Neuronal stem cell (in vitro differentiated cells): ENCODE measurements at places on chromosomes 7 and 10.

- H3K27me3 ChIP-seq: no peaks in the 10 kb centered on the region
- no peak overlapping the region for H3K4me3 ChIP-seq
- H3K4me1 ChIP-seq: no peaks in the 10 kb centered on the region
- no peaks in the 10 kb centered on the region for H3K36me3 ChIP-seq
- no peak for DNase-seq
These were observed 58.2 kb downstream of the SRPK2 start for GRCh38 chr7:105330526-105330925.

- H3K36me3 ChIP-seq: no peaks in the 10 kb centered on the region
- DNase-seq: no peak
- no peaks in the 10 kb centered on the region for H3K27me3 ChIP-seq
- peaks cover 7% of the 10 kb centered on the region for H3K4me1 ChIP-seq
- H3K4me3 ChIP-seq: no peak overlapping the region
- no peak overlapping the region for H3K27ac ChIP-seq
These were observed 578.7 kb downstream of the GRID1 start for GRCh38 chr10:85787881-85788280.

GRCh38 chr10:50325449-50326171 lies 74.3 kb upstream of the ASAH2 start:
- peaks cover 5% of the 10 kb centered on the region for H3K4me1 ChIP-seq
- H3K4me3 ChIP-seq: no peak overlapping the region
- no peak for DNase-seq
- H3K27me3 ChIP-seq: no peaks in the 10 kb centered on the region
- H3K27ac ChIP-seq: no peak overlapping the region
- H3K36me3 ChIP-seq: no peaks in the 10 kb centered on the region

DNA sequence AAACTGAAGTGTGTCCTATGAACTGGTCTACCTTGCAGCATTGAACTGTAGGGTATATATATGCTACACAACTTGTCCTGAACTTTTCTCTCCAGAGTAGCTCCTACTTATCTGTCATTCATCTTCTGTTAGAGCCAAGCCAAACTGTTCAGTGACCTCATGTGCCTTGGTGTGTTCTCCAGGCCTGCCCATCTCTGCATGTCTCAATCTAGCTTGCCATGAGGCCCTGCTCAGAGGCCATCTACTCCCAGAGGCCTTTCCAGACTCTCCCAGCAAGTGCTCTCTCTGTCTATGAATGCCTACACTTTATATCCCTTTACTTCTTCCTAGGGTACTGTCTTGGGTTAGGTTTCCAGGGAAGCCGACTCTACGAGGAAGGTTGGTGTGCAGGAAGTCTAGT lies 99.8 kb upstream of the MTPN start:
- DNase-seq: no peak
- no peaks in the 10 kb centered on the region for H3K27me3 ChIP-seq
- no peak overlapping the region for H3K4me3 ChIP-seq
- H3K36me3 ChIP-seq: no peaks in the 10 kb centered on the region

GRCh38 chr10:114043532-114044246 lies at the start of gene ADRB1:
TSS of gene ADRB1 (plus strand) at chr10:114043866. CDS start at chr10:114044133, 267 bp downstream.
- H3K4me1 ChIP-seq: peaks cover 4% of the 10 kb centered on the region
- H3K36me3 ChIP-seq: no peaks in the 10 kb centered on the region
- DNase-seq: peak; percentile 56
- no peak within 1 kb of the TSS for H3K27ac ChIP-seq

DNA sequence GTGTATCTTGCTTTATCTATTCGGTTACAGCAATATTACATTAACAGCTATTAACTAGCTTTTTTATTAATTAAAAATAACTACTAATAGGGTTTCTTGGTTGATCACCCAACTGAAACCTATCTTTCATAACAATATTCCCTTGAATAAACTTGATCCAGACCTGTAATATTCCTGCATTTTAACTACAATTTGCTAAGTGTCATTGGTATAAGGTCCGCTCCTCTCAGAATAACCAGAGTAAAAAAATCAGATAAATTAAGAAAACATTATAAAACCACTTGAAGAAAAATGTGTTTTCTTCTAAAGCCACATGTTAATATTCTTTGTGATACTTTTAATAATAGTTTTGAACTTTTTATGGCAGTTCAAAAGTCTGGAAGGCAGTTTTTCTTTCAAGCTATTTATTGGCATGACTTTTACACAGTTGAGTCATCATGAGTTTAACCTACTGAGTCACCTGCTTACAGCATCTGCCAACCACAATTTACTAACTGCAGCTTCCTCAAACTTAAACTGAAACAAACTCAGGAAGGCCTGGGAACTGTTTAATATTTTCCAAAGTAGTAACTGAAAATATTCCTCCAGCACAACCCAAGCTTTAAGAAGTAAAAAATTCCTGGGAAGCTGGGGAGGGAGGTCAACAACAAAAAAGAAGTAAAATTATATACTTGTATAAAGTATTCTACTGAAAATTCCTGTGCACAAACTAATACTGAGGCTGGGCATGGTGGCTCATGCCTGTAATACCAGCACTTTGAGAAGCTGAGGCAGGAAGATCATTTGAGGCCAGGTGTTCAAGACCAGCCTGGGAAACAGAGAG lies 103.2 kb downstream of the NRBF2 start:
- H3K27ac ChIP-seq: no peak overlapping the region
- H3K4me3 ChIP-seq: no peak overlapping the region
- no peaks in the 10 kb centered on the region for H3K4me1 ChIP-seq
- H3K36me3 ChIP-seq: no peaks in the 10 kb centered on the region
- no peaks in the 10 kb centered on the region for H3K27me3 ChIP-seq
- no peak for DNase-seq

- DNase-seq: no peak
- H3K27ac ChIP-seq: no peak overlapping the region
- H3K4me1 ChIP-seq: no peaks in the 10 kb centered on the region
These were observed 261.7 kb upstream of the SEMA3C start for GRCh38 chr7:81180573-81180972.

DNA sequence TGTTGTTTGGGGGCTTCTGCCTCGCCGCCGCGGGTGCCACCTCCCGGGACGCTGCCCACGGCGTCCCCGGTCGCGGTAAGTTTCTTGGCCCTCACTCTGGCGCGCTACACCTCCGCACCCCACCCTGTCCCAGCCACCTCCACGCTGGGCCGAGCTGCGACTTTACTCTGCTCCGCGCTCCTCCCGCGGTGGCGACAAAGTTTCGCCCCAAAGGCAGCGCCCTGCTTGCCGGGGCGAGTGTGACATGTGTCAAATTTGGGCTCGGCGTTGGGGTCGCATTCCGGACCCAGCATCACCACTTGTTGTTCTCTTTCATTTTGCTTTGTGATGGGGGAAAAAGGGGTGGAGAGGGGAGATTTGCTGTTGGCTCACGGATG lies 167.7 kb upstream of the PPP1R3A start:
- H3K4me1 ChIP-seq: peaks cover 17% of the 10 kb centered on the region
- H3K27me3 ChIP-seq: peaks cover 47% of the 10 kb centered on the region
- H3K36me3 ChIP-seq: no peaks in the 10 kb centered on the region
- H3K27ac ChIP-seq: no peak overlapping the region
- no peak for DNase-seq

DNA sequence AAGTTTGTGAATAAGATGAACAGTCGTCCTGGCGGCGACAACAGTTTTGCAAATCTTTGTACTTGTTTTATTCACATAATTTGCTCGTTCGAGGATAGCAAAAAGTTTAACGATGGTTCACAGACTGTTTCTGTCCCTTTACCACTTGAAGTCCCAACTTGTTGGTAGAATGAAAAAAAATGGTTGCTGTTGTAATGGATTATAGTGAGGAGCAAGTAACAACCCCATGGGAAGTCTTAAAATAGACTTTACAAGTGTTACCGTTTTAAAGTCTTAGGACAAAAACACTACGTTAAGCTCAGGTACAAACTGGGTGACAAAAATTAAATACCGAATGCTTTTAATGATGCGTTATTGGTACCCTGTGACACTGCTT lies 589 bp downstream of the LSM8 start:
- H3K36me3 ChIP-seq: peaks cover 46% of the 10 kb centered on the region
- no peak for DNase-seq
- peaks cover 8% of the 10 kb centered on the region for H3K4me1 ChIP-seq
- no peaks in the 10 kb centered on the region for H3K27me3 ChIP-seq
- H3K27ac ChIP-seq: no peak overlapping the region

DNA sequence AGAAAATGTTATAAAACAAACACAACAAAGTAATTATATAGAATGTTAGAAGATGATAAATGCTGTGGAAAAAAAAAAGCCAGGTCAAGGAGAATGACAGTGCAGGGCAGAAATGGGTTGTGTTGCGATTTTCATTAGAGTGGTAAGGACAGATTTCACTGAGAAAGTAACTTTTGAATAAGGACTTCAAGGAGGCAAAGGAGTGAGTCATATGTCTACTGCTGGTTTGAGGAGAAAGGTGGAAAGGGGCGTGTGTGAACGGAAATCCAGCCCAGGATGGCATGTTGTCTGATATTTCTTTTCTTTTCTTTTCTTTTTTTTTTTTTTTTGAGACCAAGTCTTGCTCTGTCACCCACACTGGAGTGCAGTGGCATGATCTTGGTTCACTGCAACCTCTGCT lies 12.3 kb upstream of the DLD start:
- no peaks in the 10 kb centered on the region for H3K4me1 ChIP-seq
- no peak overlapping the region for H3K4me3 ChIP-seq
- H3K36me3 ChIP-seq: no peaks in the 10 kb centered on the region
- no peak overlapping the region for H3K27ac ChIP-seq
- no peak for DNase-seq
- no peaks in the 10 kb centered on the region for H3K27me3 ChIP-seq

- no peaks in the 10 kb centered on the region for H3K4me1 ChIP-seq
- H3K27me3 ChIP-seq: no peaks in the 10 kb centered on the region
- H3K36me3 ChIP-seq: peaks cover 13% of the 10 kb centered on the region
- no peak overlapping the region for H3K4me3 ChIP-seq
- DNase-seq: no peak
These were observed 80.0 kb downstream of the EPC1 start for GRCh38 chr10:32266979-32267378.

DNA sequence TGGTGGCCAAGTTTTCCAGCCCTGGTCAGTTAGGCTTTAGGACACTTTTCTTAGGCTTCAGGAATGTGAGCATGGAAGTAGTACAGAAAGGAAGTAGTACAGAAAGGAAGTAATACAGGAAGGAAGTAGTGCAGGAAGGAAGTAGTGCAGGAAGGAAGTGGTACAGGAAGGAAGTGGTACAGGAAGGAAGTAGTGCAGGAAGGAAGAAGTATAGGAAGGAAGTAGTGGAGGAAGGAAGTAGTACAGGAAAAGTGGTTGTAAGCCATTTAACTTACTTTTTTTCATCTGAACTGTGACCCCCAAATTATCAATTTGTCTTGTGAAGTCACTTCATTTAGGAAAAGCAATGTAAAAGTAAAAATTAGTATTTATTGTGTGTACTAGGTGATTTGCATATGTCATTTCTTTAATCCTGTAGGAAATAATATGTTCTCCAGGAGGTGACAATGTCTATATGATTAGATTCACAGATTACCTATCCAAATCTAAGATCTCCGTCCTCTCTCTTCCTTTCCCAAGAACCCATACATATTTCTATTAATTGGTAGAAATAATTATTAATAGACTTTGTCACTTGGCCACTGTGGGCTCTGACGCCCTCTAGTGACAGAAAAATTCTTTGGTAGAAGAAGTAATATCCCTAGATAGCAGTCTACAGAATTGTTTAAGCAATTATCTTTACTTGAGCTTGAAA lies 3.9 kb upstream of the FAS start:
- H3K27me3 ChIP-seq: no peaks in the 10 kb centered on the region
- H3K4me1 ChIP-seq: peaks cover 5% of the 10 kb centered on the region
- no peak overlapping the region for H3K4me3 ChIP-seq
- peak; percentile 29 for DNase-seq
- H3K27ac ChIP-seq: no peak overlapping the region

- H3K27ac ChIP-seq: no peak overlapping the region
- DNase-seq: no peak
- H3K27me3 ChIP-seq: no peaks in the 10 kb centered on the region
- no peak overlapping the region for H3K4me3 ChIP-seq
- no peaks in the 10 kb centered on the region for H3K4me1 ChIP-seq
These were observed 35.3 kb downstream of the ATAD1 start for GRCh38 chr10:87782721-87783120.

GRCh38 chr7:71652510-71652909 lies 520.6 kb downstream of the GALNT17 start:
- no peak overlapping the region for H3K4me3 ChIP-seq
- no peaks in the 10 kb centered on the region for H3K27me3 ChIP-seq
- H3K4me1 ChIP-seq: no peaks in the 10 kb centered on the region

DNA sequence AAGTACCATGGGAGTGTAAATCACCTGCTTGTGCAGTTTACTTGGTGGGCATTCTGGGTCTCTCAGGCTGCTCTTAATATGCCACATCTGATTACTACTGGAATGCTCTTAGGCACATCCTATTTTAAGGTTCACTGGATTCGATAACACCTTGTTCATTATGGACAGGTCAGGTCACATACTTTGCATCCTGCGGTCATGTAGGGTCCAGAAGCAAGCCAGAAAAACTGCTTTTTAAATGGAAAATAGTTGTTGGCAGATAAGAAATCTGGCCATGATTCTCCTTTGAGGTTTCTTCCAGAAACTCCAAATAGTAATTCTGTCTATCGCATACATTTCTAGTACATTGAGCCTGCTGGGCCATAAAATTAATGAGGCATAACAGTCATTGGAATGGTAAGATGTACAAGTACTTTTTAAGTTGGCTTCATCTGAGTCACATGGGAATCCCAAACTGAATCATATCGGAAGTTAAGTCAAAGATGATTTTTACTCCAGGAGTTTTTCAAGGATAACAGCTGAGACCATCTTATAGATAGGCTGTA lies 371.9 kb downstream of the LRRTM3 start:
- no peak overlapping the region for H3K27ac ChIP-seq
- no peaks in the 10 kb centered on the region for H3K36me3 ChIP-seq
- no peak for DNase-seq
- no peak overlapping the region for H3K4me3 ChIP-seq
- H3K4me1 ChIP-seq: no peaks in the 10 kb centered on the region

GRCh38 chr10:109270173-109270572 lies 653.1 kb downstream of the XPNPEP1 start:
- no peaks in the 10 kb centered on the region for H3K4me1 ChIP-seq
- no peak overlapping the region for H3K4me3 ChIP-seq
- H3K27ac ChIP-seq: no peak overlapping the region
- DNase-seq: no peak
- H3K36me3 ChIP-seq: no peaks in the 10 kb centered on the region
- H3K27me3 ChIP-seq: no peaks in the 10 kb centered on the region

- no peak for DNase-seq
- H3K4me3 ChIP-seq: no peak overlapping the region
- H3K27me3 ChIP-seq: no peaks in the 10 kb centered on the region
- H3K4me1 ChIP-seq: no peaks in the 10 kb centered on the region
- no peak overlapping the region for H3K27ac ChIP-seq
These were observed 850.2 kb downstream of the LRMDA start for GRCh38 chr10:76281659-76282058.

- no peaks in the 10 kb centered on the region for H3K36me3 ChIP-seq
- H3K4me3 ChIP-seq: no peak overlapping the region
- H3K4me1 ChIP-seq: no peaks in the 10 kb centered on the region
These were observed 28.4 kb upstream of the MRC1 start for GRCh38 chr10:17780727-17781126.
